ENCODE measurements at places on chromosomes 7 and 10.

GRCh38 chr10:6390213-6390845 is 187.6 kb downstream of the PFKFB3 start:
- DNase-seq = no peak

DNA sequence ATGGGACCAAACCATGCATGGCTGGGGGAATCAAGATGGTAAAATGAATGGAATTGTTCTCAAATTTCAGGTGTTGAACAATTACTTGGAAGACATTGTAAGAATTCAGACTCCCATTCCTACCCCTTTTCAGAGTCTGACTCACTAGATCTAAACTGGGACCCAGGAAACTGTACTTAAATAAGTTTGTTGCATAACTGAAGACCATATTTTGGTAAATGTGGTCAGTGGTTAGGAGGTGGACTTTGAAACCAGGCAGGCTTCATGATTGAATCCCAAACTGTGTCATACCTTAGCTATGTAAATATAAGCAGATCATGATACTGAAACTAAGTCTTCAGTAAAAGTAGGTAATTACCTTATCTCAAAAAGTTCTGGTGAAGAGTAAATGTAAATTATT is 41.7 kb downstream of the ZWINT start:
- no peak for DNase-seq

DNA sequence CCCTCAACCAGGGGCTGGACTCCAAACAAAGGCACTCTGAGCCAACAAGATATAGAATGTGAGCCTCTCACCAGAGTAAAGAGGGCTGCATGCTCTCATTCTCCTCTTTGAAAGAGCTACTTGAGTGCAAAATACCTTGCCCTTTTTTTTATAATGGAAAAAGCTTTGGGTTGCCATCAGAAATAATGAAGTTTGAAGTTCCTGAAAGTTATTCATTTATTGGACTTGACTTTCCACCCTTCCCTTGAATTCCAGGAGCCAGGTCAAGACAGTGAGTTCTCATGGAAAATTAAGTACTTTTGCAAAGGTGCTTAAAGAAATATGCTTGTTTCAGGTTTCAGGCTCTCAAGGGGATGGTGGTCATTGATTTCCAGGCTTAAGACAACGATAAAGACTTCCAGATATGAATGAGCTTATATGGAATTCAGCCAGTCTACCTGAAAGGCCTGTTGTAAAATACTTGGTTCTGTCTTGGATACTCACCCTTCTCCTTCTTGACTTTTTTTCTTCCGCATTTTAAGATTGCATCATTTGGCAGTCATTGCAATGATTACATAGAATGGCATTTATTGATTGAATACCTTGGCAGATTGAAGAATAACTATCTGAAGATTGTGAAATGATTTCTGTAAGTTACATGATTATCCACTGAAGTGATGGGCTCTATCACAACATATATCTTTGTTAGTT is 696.4 kb downstream of the INHBA start:
- no peak for DNase-seq

GRCh38 chr7:85234730-85235129 is 47.9 kb upstream of the SEMA3D start:
- DNase-seq = no peak

- no peak for DNase-seq
Measured at GRCh38 chr10:18306031-18306430, 165.8 kb downstream of the CACNB2 start.

GRCh38 chr10:5259952-5260578 is 63.4 kb downstream of the AKR1C4 start:
- no peak for DNase-seq

GRCh38 chr10:69213591-69214311 is 6.4 kb upstream of the HKDC1 start:
- no peak for DNase-seq

DNA sequence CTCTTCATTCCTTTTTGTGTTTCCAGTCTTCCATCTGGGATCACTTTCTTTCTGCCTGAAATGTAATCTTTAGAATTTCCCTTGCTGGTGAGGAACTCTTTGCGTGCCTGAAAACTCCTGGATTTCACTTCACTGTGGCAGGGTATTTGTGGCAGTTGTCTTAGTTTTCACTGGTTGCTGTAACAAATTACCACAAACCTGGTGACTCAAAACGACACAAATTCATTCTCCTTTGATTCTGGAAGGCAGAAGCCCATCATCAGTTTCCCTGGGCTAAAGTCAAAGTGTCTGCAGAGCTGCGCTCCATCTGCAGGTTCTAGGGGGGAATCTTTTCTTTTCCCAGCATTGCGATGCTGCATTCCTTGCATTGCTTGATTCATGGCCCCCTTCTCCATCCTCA is 109.3 kb downstream of the RBM20 start:
- no peak for DNase-seq

DNA sequence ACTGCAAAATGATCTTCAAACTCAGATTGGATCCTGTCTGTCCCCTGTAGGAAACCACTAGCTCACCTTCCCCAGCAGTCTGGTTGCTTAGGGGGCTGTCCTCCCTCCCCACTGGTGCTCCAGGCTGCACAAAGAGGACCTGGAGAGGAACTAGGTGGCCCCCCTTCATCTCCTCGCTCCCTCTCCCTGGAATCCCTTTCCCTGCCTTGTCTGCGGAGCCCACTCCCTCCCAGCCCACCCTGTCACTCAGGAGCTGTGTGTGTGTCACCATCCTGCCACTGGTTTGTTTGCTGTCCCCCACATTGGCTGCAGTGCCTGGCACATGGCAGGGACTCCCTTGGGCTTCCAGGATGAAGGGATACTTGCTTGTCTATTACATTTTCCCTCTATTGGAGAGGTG is 35.5 kb upstream of the ZMIZ2 start:
- no peak for DNase-seq

GRCh38 chr10:100890141-100890672 is 22.6 kb upstream of the SLF2 start:
- no peak for DNase-seq

- DNase-seq = no peak
Measured at GRCh38 chr7:46957195-46957594, 624.7 kb downstream of the TNS3 start.

GRCh38 chr7:98974205-98974604 is 95.9 kb downstream of the TRRAP start:
- DNase-seq = no peak

Data from CD8-positive, alpha-beta T cell (primary cell).